NCI-H69 (cell line): ENCODE measurements at places on chromosomes 4 and X.

DNA sequence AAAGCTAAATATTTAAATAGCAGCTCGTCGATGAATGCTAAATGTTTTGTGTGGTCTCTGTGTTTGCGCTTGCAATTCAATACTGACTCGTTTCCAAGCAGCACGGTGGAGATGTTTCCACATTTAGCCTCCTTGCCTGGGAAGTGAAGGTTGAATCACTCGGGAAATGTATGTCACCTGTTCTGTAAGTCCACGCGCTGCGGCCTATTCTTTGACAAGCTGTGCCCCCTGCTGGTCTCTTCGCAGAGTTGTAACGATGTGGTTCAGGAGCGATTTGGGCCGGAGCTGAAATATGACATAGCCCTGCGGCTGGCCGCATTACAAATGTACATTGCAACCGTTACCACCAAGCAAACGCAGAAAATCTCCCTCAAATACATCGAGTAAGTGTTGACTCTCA is 89.6 kb upstream of the PRPS2 start:
- DNase-seq, result peak; percentile 92

- DNase-seq, result no peak
These were observed 16.8 kb downstream of the PNMA6E start for GRCh38 chrX:153384390-153384789.

GRCh38 chrX:112313201-112313600 is 230.6 kb upstream of the TRPC5 start:
- DNase-seq, result no peak

DNA sequence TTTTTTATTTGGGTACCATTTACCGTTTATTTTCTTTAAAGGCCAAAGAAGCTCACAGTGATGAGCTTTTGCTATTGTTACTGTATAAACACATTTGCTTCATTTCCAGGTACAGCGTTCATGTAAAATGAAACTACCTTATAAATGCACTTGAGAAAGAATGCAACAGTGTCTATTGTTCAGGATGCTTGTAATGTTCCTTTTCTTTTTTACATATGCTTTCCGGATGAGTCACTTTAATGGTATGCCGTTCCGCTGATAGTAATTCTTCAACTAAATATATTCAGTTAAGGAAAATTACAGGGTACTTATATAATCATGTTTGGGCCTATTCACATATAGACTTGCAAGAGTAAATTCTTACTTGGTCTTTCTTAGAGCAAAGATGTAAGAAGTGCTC is 354.9 kb downstream of the RPA4 start:
- DNase-seq, result no peak

GRCh38 chrX:11341274-11342201 is 48.3 kb downstream of the AMELX start:
- DNase-seq, result peak; percentile 68

- DNase-seq, result no peak
These were observed 18.4 kb downstream of the ZNF827 start for GRCh38 chr4:145920205-145920604.

DNA sequence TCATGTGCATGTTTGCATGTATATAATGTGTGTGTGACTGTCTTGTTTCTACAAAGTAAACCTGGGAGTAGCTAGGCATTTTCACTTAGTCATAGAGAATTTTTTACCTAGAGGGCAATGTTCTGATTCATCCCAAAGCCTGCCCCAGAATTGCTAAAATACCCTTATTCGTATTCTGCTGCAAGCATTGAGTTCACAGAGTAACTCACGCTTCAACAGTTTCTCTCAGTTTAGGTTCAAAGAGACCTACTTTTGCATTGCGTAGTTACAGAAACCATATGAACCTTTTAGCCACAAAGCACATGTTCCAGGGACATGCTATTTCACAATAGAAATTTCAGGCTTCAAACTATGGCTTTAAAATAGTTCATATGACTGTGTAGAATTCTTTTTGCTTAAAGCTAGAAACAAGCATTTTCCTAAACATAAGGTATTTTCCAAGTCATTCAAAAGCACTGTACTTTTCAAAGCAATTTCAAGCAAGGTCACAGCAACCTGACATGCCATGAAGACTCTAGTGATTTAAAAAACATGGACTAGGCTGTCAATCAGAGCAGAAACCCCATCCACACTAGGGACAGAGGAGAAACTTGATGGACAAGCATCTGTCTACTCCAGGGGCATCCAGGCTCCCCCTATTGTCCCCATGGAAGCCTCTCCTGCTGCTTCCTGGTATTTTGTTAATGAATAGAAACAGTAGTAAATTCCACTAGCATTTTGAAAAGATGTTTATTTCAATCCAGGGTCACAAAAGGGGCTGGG is 81.5 kb upstream of the MAPK10 start:
- peak; percentile 3 for DNase-seq

- peak; percentile 6 for DNase-seq
These were observed 184.6 kb downstream of the OR13H1 start for GRCh38 chrX:131728295-131729145.

- DNase-seq, result no peak
These were observed 332.9 kb upstream of the PITX2 start for GRCh38 chr4:110955748-110956147.

DNA sequence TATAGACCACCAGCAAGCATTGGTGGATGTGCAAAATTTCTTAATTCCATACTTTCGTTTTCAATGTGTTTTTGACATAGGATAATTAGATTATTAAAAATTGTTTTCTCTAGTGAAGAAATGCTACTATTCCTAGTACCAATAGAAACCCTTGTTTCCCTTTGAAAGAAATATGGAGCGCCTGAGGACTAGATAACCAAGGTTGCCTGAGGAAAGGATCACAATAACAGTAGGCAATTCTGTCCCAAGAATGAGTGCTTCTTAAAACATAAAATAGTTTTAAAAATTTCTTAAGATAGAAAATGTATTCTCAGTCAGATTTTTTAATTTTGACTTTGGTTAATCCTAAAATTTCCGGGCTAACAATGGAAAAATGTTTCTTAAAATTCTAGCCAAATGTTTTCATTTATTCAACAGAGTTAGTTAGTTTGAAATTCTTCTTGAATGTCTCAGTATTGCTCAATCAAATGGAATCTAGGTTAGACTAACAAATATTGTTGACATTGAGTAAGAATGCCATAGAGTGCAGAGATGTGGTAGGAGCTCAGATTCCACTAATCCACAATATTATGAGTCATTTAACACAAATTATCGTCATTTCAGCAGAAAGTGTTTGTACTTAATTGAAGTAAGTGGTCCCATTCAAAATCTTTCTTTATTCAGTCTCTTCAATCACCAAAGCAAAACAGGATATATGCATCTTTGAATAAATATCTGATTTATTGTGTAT is 666.0 kb downstream of the GRID2 start:
- peak; percentile 51 for DNase-seq

GRCh38 chr4:48686369-48686768 is 93.7 kb downstream of the FRYL start:
- no peak for DNase-seq

GRCh38 chr4:52638717-52639116 is 20.4 kb downstream of the USP46 start:
- DNase-seq, result no peak

DNA sequence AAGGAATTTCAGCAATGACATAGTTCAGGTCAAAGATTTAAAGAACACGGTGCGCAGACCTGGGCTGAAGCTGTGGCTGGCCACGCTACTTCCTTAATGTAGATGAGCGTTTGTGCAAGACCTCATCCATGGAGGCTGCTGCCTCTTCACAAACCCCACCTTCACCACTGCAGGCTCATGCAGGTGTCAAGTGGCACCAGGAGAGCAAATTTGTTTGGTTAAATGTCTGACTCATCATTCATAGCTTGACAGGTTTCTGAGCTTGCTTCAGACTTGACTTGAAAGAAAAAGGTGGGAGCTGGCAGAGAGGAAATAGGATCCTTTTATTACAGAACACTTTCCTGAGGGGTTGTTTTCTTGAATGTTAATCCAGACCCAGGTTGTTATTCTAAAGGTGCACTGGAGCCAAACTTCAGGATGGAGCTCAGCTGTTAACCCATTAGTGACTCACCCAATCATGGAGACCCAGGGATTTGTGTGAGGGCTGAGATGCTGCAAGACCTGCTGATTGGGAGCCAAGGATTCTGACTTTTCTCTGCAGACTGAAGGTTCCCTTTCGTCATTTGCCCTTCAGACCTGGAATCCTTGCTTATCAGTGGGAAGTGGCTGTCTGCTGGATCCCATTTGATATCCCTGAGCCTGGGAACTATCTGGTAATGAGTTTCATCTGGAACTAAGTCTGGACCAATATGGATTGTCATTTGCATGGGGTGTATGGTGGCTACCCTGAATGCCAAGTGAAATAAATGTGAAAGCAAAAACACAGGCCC is 315.3 kb downstream of the PTTG2 start:
- peak; percentile 85 for DNase-seq

DNA sequence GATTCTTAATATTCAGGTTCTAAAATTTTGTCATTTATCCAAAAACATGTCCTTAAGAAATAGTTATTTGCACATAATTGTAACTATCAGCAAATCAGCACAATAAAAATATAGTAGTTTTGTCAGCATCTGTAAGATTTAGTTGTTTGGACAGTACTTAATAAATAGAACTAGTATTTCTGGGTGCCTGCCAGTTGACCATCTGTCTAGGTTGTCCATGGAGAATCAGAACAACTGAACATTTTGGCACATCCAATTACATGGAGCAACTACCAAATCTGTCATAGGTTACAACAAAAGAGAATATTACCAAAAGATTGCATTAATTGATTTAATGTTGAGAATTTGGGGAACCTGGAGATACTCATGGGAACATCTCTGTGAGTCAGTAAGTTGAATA is 305.5 kb upstream of the TACR3 start:
- peak; percentile 57 for DNase-seq

DNA sequence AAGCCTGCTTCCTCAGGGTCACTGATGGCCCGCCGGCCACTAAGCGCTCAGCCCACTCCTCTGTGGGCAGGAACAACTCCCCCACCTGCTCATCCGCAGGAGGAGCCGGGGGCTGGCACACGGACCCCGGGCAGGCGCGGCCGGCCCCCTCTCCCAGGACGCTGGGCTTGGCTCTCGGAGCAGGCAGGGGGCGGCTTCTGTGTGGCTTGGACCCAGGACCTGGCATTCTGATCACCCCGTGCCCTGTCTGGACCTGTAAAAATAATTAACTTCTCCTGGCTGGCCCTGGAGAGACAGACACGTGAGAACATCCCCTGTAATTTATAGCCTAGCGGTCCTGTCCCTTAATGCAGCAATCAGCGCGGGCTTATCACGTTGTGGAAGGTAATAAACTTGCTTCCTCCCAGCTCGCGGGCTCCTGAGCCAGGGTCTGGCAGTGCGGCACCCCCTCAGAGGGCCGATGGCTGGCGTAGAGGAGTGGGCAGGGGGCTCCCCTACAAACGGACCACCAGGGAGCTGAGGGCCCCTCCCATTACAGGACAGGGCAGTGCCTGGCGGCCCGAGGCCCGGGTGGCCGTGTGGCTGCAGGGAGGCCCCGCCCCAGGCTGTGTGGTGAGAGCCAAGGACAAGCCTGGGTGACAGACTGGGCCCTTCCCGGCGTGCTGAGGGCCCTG is 84.5 kb upstream of the NKX1-1 start:
- no peak for DNase-seq

DNA sequence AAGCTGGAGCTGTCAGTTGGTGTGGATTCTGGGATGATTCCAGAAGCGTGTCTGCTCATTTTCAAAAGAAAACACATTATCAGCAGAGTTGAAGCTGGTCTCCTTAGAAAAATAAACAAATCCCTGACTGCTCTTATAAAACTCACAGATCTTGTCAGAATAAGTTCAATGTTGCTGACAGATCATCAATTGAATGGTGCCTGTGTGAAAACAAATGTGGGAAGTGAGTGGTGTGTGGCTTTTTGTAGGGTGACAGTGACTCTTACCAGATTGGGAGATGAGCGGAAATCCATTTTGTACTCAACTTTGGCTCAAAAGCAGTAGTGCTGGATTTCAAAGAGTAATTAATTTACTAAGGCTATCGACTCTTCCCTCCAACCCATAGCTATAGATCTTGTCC is 807.8 kb downstream of the RAPGEF2 start:
- DNase-seq, result no peak

DNA sequence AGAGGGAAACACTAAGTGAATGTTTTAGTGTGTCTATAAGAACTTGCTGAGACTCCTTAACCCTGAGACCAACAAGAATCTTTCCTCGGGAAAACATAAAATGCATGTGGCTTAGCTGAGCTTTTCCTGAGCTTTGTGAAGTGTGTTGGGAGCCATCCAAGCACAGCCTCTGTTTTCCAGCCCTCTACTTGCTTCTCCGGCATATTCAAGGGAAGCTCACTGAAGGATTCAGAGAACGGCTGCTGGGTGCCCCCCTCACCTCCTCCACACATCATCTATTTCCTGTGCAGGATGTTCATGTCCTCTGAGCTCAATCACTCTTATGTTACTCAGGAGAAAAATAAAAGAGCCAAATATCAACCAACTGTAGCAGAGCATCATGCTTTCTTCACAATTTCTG is 492.1 kb downstream of the IL15 start:
- no peak for DNase-seq

DNA sequence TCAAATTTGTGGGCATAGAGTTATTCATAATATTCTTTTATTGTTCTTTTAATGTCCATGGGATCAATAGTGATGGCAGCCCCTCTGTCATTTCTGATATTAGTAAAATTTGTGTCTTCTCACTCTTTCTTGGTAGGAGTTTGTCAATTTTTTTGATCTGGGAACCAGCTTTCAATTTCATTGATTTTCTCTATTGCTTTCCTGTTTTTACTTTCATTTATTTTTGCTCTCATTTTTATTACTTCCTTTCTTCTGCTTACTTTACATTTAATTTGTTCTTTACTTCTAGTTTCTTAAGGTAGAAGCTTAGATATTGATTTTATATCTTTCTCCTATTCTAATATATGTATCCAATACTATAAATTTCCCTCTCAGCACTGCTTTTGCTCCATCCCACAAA is 40.7 kb downstream of the AWAT2 start:
- DNase-seq, result no peak

- no peak for DNase-seq
These were observed 97.5 kb upstream of the CBR4 start for GRCh38 chr4:169107528-169107927.

GRCh38 chr4:128853741-128854140 is 44.2 kb downstream of the JADE1 start:
- DNase-seq, result no peak

DNA sequence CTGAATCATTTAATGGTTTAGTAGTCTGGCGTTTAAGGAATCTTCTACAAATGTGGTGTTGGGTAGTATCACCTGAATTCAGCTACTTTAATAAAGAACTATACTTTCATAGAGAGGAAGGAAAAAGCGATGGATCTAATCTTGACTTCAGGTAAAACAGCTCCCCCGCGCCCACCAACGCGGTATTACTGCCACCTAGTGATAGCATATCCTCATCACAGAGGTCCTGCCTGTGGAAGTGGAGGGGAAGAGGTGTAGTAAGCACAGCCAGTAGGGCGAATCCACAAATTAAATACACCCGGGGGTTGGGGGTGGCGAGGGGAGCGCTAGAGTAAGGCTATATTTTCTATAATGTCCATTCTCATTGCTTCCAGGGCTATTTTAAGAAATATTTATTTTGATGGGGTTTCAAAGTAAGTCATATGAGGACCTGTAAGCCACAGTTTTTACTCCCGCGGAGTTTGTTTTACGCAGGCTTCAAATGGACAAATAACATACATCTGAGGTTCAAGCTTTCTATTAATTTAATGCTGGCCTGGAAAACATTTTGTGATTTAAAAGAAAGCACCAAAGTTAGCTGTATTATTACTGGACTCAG is 8.3 kb upstream of the DAPP1 start:
- peak; percentile 68 for DNase-seq
